Stimulated activated CD4-positive, alpha-beta T cell treated with anti-CD3 and anti-CD28 coated beads, Interleukin-4, amount 100 ng/mL, for 48 hours (primary cell): ENCODE measurements at places on chromosomes 4 and X.

- no peak for DNase-seq
These were observed 70.9 kb upstream of the FAT4 start for GRCh38 chr4:125243789-125244397.

DNA sequence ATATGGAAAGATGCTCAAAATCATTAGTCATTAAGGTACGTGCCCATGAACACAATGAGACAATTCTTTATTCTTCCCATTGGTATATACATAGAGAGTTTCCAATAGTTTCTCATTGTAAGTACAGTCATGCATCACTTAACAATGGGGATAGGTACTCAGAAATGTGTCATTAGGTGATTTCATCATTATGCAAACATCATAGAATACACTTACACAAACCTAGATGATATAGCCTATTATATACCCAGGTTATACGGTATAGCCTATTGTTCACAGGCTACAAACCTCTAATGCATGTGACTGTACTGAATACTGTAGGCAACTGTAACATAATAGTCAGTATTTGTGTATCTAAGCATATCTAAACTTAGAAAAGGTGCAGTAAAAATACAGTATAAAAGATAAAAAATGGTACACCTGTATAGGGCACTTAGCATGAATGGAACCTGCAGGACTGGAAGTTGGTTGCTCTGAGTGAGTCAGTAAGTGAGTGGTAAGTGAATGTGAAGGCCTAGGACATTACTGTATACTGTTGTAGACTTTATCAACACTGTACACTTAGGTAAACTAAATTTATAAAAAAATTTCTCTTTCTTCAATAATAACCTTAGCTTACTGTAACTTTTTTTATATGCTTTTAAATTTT is 49.6 kb downstream of the KLHL13 start:
- DNase-seq = no peak

DNA sequence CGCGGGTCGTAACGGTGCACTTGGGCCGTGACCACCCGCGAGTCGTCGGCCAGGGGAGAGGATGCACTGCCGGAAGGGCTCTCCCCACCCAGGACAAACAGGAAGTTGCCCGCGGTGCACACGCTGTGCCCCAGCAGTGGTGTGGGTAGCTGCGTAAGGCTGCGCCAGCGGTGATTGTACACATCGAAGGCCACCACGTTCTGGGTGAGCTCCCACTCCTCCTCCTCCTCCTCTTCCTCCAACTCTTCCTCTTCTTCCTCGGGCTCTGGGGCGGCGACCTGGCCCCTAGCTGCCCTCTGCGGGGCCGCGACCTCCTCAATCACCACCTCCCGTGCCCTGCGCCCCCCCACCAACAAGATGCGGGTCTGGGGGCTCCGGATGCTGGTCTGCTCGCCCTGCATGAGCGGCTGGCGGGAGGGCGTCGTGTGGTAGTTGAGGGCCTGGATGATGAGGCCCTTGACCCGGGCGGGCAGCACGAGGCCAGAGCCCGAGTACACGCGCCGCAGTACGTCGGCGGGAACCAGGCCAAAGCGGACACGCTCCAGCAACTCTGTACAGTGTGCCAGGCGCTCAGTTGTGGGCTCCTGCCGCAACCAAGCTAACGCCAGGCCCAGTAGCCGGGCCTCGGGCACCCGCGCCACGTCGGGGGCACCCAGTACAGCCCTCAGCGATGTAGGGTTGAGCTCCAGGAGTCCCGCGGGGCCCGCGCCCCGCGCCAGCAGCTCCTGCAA is 1.4 kb downstream of the KLHL34 start:
- no peak for DNase-seq

DNA sequence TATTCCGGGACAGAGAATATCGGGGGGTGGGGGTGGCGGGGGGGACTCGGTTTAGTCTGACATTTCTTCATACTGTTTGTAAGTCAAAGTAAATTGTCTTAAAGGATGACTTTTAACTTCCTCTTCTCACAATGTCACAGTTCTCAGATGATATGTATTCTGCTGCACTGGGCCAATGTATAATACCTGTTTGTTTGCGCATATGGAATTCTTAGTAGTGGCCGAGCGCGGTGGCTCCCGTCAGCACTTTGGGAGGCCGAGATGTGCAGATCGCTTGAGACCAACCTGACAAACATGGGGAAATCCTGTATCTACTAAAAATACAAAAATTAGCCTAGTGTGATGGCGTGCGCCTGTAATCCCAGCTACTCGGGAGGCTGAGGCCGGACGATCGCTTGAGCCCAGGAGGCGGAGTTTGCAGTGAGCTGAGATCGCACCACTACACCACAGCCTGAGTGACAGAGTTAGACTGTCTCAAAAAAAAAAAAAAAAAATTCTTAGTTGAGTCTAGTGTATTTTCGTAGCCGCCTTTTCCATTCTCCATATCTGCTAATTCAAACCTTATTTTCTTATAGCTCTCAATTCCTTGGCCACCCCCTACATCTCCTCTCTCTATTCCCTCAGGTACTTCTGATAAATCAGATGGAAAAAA is 851 bp downstream of the POLR2B start:
- peak; percentile 32 for DNase-seq

GRCh38 chr4:36870121-36870520 is 374.4 kb upstream of the NWD2 start:
- no peak for DNase-seq

DNA sequence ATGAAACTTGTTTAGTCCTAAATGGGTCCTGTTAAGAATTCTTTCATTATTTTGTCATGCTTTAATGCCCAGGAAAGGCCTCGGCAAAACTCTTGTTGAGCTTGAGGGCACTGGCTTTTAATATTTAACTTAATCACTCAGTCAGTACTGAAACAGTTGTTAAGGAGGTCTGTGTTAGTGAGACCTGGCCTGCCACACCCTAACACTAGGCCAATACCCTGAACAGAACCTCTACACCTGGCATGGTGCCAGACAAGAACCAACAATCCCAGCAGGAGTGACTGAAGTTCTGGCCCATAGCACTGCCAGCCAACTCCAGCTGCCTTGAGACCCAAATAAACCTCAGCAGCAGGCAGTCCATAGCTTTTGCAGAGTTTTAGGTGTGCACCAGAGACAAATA is 85.7 kb upstream of the ITM2A start:
- no peak for DNase-seq

GRCh38 chrX:120751683-120752082 is 121.8 kb upstream of the C1GALT1C1 start:
- DNase-seq = no peak

DNA sequence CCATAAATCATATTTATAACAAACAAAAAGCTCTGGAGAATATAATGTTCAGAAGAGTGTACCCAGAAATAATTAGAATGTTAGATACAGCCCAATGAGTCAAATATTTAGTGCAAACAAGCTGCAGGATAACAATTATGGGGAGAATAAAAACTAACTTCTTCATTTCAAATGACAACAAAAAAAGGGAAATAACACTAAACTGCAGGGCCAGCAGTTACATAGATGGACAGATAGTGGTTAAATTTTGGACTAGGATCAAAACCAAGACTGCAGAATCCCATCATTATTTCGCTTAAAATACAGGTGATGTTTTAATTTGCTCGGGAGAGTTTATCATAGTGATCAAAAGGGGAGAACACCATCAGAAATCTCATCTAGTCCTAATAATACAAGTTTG is 617 bp upstream of the GPR34 start:
- no peak for DNase-seq

DNA sequence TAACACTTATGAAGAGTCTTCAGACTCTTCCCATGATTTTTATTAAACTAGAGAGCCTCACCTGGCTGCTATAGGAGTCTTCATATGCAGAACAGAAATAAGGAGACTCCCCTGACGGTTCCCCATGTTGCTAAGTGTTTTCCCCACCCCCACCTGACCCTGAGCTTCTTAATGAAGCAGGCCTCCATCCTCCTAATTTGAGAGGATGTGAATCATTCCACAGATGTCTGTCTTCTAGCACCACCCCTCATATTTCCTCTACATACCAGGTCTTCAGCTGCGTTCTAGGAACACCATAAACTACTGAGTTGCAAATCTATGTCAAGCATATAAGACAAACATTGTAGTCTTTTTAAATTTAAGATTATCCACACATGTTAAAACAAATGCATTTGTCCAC is 36.9 kb downstream of the RP2 start:
- DNase-seq = no peak

GRCh38 chr4:38867478-38868058 is at the start of gene FAM114A1:
FAM114A1 (plus strand) TSS chr4:38867806; CDS start chr4:38878079, 10,273 bp downstream.
- DNase-seq = peak; percentile 33

- DNase-seq = no peak
These were observed 653.9 kb upstream of the AADAT start for GRCh38 chr4:170743633-170744032.

- no peak for DNase-seq
These were observed 93.2 kb upstream of the ATP8A1 start for GRCh38 chr4:42750091-42750490.

DNA sequence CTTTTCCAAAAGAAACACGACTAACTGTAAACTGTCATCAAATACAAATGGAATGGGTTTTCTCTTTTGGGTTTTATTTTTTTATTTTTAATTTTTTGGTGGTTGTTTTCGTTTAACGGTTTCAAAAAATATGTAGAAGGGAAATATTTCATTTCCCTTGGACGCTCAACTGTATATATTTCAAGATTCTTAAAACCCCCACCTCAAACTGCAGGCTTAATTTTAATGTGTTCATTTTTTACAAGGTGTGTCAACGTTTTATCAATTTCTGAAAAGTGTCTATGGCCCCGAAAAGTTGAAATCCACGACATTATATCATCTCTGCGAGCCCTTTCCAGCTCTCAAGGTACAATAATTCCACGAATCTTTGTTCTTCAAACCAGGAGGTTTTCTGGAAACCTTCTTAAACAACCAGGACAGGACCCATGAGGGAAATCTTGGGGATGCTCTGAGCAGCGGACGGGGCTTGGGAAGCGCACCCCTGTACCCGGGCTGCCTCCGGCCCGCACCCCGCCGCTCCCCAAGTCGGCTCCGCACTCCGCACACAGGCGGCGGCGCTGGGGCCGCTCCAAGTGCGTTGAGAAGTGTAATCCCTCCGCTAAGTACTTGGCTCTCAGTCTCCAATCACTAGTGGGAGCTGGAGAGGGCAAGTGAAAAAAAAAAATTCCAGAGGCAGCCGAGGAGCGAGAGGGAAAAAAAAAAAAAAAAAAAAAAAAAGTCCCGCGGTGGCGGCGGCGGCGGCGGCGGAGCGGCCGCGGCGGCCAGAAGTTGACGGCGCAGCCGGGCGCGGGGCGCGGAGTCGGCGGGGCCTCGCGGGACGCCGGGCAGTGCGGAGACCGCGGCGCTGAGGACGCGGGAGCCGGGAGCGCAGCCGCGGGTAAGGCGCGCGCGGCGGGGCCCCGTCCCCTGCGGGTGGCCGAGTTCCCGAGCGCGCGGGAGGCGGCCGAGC is at the start of gene BMPR1B:
Gene BMPR1B, plus strand, starts transcription at position 764 of the 949 bp plus-strand sequence. CDS start 346,470 bp downstream, outside the sequence.
- no peak for DNase-seq

DNA sequence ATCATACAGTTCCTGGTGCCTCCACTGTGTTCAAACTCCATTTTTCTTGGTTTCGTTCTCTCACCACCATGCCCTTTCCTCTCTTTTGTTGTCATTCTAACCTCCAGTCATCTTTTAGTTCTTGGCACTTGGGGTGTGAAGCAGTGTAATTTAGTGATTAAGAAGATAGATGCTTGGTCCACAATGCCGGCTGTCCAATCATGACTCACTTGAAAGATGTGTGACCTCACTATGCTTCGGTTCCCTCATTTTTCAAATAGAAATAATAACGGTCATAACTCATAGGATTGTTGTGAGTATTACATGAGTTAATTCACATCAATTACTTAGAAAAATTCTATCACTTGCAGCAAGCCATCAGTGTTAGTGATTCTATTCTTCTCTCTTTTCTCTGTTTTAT is 327.8 kb downstream of the ADGRL3 start:
- DNase-seq = no peak

DNA sequence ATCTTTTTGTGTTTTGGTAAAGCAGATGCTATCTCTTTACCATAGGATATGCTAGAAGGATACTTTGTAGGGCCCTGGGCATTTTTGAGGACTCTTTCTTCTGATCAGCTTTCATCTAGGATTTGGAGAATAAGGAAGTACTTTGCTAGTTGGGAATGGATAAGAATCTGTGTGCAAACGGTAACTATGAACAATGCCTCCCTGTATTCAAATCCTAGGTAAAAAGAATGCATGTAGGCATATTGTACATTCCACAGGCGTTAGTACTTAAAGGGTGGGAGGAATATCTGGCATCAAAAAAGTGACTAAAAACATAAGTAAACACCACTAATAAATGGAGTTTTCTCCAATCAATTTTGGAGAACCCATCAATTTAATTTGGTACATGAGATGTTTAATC is 59.7 kb downstream of the SH3BGRL start:
- DNase-seq = no peak

GRCh38 chr4:36446275-36446674 is 164.9 kb downstream of the DTHD1 start:
- no peak for DNase-seq
